ENCODE measurements at places on chromosomes 16 and 17.

DNA sequence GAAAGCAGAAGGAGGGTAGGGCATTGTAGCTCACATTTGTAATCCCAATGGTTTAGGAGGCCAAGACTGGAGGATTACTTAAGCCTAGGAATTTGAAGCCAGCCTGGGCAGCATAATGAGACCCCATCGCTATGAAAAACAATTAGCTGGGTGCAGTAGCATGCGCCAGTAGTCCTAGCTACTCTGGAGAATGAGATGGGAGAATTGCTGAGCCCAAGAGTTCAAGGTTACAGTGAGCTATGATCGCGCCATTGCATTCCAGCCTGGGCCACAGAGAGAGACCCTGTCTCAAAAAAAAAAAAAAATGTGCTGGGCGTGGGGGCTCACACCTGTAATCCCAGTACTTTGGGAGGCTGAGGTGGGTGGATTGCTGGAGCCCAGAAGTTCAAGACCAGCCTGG, 5.0 kb downstream of the ATF7IP2 start:
- no peak for DNase-seq

DNA sequence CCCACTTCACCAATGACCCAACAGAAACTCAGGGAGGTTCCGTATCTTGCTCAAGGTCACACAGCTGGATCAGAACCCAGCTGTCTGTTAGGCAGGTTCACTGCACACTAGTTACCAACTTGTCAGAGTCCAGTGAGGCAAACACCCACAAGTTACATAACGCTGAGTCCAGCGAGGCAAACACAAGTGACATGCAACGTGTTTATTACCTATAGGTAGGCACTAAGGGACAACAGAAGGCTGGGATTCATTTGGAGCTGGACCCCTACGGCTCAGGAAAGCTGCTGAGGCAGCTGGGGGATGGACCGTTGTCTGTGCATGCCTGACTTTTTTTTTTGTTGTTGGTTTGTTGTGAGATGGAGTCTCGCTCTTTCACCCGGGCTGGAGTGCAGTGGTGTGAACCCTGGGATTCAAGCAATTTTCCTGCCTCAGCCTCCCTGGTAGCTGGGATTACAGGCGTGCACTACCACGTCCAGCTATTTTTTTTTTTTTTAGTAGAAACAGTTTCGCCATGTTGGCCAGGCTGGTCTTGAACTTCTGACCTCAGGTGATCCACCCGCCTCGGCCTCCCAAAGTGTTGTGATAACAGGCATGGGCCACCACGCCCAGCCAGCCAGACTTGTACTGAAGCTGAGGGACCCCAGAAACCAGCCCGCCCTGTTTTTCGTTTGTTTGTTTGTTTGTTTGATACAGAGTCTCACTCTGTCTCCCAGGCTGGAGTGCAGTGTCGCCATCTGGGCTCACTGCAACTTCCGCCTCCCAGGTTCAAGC, 1.9 kb upstream of the RSAD1 start:
- DNase-seq, result no peak

DNA sequence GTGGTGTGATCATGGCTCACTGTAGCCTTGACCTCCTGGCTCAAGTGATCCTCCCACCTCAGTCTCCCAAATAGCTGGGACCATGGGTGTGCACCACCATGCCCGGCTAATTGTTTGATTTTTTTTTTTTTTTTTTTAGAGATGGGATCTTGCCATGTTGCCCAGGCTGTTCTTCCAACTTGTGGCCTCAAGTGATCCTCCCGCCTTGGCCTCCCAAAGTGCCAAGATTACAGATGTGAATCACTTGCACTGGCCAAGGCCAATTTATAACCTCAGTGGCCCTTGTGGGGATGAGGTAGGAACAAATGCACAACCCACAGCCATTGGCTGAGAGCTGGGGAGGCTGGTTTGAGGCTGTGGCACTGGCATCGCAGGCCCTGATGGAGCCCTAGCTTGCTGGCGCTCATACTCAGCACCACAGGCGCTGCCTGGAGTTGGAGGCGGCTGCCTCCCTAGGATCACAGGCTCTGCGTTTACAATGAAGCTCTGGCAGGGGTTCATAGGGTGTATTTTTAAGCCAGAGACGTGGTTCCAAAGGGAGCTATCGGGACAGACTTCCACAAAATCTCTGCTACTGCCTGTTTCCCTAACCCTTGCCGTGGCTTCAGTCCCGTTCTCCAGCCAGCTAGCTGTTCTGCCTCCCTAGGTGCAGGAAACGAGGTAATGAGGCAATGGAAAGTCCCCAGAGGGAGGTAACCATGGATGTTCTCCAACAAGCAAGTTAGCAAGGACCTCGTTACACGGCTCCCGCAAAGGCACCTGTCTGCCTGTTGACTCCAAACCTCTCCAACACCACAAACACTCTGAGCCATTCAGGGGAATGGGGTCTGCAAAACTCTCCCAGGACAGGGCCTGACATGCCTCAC, 2.9 kb downstream of the ABCA3 start:
- DNase-seq, result no peak

DNA sequence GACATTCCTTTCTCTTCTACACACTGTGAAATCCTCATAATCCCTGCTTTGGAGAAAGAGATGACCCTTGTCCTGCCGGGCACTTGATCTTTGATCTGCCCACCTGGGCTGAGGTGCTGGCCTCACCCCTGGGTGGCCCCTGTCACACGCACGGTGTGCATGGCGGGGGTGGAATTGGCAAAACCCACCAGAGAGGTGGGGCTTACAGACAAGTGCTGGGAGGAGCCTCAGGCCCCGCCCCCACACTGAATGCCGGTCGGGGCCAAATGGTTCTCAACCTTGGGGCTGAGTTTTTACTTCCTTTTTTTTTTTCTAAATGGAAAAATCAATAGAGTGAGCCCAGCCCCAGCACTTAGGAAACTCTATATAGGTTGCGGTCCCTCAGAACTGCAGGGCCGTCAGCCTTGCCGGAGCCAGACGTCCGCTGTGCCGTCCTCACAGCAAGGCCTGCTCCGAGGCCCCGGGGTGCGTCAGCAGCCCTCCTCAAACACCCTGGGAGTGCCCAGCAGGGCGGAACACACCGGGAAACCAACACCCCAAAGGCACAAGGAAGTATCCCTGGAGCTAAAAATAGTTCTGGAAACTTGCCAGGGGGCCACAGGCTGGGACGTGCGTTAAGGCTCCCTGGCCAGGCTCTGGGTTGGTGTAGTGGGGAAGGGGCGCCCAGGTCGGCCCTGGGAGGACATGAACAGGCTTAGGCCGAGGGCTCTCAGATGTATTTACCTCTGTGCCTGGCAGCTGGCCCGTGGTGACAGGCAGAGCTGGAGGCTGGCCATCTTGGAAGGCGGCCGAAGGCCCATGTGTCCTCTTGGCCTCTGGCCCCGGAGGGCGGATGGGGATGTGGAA, 11.0 kb downstream of the GPRC5C start:
- DNase-seq, result peak; percentile 94

GRCh38 chr17:17754719-17755686, 73.7 kb downstream of the RAI1 start:
- DNase-seq, result peak; percentile 66

DNA sequence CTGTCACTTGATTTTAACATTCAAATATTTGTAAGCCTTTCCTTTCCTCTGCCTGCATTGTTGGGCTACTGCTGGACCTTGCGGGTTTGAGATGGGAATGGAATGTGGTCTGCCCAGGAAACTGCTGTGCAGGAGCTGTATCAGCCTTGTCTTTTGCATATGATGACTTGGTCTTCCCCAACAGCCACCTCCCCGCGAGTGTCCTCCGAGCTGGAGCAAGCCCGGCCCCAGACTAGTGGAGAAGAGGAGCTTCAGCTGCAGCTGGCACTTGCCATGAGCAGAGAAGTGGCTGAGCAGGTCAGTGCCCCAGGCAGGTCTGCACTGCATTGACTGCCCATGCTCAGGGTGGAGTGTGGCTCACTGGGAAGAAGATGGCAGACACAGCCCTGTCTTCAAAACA, 52.8 kb downstream of the B9D1 start:
- DNase-seq, result no peak

DNA sequence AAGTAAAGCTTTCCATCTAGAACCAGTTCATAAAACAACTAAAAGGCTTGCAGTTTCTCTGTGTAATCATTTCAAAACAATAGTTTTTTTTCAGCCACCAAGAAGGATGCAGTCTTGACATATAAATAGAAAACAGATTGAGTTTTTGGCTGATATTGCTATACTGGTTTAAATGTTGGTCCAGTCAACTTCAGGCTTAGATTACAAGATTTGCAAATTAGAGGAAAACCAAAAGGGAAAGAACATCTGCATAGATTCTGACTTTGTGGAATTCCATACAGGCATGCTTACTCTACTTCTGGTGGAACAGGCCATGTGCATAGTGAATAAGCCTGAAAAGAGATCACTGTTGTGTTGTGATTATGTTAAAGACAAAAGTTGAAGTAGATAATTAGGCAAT, 150.3 kb downstream of the BCAS3 start:
- DNase-seq, result no peak

- no peak for DNase-seq
Measured at GRCh38 chr16:55906123-55906522, 30.9 kb upstream of the CES5A start.

DNA sequence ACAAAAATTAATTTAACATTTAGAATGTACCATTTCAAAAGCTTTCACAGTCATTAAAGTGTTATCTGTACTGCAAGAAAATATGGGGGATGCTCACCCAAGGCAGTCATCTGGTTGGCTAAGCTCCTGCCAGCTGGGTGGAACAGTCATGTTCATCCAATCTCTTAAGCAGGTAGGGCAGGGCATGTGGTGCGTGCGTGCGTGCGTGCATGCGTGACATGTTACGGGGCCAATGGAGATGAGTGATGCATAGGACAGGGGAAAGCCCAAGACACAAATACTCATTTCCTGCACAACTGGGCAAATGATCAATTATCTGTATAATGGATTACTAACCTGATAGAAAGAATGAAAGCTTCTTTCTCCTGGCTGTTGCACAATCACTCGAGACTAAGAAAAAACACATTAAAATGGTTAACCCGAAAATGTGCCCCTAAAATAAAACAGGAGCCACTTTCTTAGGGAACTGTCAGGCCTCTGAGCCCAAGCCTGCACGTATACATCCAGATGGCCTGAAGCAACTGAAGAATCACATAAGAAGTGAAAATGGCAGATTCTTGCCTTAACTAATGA, 104.4 kb downstream of the MYO1D start:
- no peak for DNase-seq

DNA sequence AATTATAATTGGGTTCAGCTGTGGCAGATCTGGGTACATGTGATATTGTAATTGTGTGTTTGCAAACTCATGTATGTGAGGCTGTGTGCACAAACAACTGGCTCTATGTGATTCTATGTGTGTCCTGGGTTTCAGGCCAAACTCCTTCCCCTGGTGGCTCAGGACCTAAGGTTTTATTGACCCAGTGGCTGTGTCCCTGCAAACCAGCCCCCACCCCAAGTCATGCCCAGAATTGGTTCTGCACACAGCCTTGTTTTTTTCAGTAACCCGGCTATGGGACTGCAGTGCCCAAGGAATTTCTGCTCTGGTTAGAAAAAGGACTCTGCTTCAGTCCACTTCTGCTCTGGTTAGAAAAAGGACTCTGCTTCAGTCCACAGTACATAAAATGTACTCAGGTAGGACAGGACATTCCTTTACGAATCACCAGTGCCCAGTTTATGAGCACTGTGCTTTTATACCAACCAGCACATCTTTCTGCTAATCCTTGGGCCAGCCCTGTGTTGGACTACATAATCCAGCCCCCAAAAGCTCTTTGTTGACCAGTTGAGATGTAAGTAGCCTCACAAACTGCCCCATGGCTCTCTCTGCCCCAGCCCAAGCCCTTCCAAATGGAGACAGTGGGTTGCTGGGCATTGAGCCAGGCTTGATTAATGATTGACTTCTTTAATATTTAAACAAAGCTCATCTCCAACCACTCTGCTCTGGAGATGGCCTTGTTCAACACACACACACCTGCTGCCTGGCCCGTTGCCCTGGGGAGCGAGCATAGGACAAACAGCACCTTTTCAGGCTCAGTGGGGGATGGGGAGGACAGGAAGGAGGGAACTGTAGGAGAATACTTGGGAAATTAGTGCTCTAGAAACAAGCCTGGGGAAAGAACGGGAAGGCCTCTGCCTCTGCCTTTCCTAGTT, 2.9 kb upstream of the KCNH6 start:
- DNase-seq, result no peak

DNA sequence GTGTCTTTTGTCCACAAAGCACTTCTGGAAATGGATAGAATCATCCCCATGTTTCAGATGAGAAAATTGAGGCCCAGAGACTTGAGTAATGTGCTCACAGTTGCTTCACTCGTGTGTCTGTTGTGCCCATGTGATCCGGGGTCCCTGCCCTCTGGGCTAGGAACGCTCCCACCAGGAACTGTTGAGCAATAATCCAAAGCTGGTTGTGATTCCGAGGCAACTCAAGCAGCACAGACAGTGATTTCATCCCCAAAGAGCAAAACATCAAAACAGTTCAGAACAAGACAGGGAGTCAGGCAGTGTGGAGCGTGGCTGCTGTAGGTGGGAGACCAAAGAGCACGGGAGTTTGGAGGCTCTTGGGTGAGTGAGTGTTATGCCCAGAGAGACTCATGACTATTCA, 205.0 kb upstream of the ASIC2 start:
- no peak for DNase-seq

GRCh38 chr17:21285164-21286065, 904 bp downstream of the MAP2K3 start:
- DNase-seq, result no peak

DNA sequence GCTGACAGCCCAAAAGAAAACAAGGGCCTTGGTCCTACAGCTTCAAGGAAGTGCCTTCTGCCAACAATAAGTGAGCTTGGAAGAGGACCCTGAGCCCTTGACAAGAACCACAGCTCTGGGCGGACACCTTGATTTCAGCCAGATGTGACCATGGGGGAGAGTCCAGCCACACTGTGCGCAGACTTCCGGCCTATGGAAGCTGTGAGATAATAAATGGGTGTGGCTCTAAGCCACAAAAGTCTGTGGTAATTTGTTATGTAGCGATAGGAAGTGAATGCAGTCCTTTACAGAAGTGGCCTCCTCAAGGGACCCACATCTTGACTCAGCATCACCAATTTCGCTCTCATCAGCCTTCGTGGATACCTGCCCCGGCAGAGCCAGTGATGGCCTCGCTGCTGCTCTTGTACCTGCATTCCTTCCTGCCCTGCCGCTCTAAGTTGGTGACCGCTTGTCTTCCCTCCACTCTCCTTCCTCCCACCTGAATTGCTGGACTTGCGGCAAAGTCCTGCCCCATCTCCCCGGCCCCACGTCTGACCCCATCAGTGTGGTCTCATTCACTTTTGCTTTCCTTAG, 29.3 kb downstream of the PRSS54 start:
- no peak for DNase-seq

- DNase-seq, result no peak
Measured at GRCh38 chr17:79651761-79652160, 40.9 kb upstream of the RBFOX3 start.

DNA sequence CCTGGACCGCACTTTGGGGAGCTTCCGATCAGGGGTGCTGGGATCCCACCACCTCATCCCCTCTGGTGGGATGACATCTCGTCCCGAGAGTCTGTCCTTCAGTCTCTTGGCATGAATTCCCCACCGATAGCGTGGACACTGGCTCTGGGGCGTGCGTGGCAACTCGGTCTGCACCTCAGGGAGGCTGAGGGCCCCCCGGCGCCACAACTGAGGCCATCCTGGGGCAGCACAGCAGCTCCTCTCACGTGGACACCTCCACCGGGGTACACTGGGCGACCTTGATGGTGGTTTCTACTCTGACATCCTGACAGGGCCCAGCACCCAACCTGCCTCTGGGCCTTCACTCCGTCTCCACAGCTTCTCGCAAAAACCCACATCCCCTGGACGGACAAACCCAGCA, 8.6 kb downstream of the PDIA2 start:
- DNase-seq, result no peak

- no peak for DNase-seq
Measured at GRCh38 chr17:65279456-65279855, 142.3 kb downstream of the RGS9 start.

Data from left ventricle myocardium inferior (tissue), 1 donor.